Stimulated activated CD4-positive, alpha-beta T cell treated with anti-CD3 and anti-CD28 coated beads, TNF-alpha, amount 100 ng/mL, for 48 hours (primary cell): ENCODE measurements at places on chromosomes 3 and 15.

DNA sequence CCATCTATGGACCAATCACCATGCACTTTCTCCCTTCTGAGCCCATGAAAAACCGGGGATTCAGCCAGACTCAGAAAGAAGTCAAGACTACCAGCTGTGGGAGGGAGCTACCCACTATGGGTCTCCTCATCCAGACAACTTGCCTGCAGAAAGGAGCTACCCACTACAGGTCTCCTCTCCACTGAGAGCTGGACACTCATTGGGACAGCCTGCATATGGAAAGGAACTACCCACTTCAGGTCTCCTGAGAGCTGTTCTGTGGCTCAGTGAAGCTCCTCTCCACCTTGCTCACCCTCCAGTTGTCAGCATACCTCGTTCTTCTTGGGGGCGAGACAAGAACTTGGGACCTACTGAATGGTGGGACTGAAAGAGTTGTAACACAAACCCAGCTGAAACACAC, 22.3 kb upstream of the ZBED2 start:
- no peak for DNase-seq

DNA sequence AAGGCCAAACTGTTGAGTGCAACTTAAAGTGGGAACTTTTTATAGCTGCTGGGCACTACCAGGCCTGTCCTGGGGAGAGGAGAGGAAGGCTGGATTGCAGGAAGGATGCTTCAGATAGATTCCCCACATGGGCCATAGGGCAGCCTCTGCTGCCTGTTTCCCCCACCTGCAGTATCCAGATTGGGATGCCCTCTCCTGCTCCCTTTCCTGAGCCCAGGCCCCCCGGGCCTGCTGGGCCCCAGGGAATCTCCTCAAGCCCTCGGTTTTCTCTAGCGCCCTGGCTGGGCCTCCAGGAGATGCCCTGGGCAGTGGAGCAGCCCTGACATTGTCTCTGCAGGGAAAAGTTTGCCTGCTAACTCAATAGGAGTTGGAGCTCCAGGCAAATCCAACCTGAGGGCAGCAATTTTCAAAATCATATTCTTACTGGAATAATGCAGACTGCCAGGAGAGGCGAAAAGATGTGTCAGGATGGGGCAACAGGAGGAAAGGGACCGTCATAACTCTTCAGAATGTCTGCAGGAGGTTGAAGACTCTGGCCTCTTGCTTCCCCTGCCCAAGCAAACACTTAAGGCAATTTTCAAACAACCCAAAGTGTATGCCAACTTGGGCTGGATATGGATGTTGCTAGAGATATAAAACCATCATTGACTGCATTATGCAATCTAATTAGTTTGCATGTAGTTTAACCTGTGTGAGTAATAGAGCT, 4.4 kb downstream of the NR2F2 start:
- DNase-seq: no peak

- DNase-seq: no peak
Measured at GRCh38 chr3:113685956-113686721, 10.3 kb downstream of the USF3 start.

- no peak for DNase-seq
Measured at GRCh38 chr3:142489572-142490323, 41.9 kb upstream of the XRN1 start.

GRCh38 chr15:85316244-85316934, 64.0 kb upstream of the AKAP13 start:
- DNase-seq: no peak

- peak; percentile 4 for DNase-seq
Measured at GRCh38 chr3:159260049-159260662, 458.3 kb downstream of the MFSD1 start.

DNA sequence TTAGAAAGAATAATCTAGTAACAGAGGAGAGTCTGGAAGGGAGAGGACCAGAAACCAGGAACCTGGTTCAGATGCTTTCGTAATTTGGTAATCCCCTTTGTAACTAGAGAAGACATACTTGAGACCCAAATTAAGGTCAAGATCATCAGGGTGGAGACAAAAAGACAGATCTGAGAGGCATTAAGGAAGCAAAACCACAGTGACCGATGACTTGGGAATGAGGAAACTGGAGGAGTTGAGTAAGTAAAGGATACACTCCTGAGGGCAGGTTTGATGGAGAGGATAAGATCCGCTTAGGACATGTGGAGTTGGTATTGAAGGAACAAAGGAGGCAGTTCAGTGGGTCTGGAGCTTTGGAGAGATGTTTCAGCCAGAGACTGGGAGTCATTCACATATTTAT, 23.6 kb upstream of the BCL2A1 start:
- no peak for DNase-seq

- DNase-seq: no peak
Measured at GRCh38 chr3:133478624-133479023, 78.8 kb downstream of the BFSP2 start.

GRCh38 chr3:158842976-158843375, 41.1 kb downstream of the MFSD1 start:
- no peak for DNase-seq
